ENCODE measurements at places on chromosomes 7 and 10.

DNA sequence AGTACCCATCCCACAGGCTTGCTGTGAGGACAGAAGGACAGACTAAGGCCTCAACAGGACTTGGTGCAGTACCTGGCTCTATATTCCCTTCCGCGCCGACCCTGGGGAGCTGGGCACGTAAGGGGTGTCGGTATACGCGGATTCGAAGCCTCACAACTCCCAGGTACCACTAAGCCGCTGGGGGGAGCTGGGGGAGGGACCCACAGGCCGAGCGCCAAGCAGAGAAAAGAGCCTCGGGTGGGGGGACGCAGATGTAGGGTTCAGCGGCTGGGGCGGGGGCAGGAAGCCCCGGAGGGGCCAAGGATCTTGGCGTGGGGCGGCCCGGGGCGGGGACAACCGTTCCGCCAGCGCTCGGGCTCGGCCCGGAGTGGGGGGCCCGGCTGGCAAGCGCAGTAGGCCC is 126.4 kb upstream of the ZNF746 start:
- peak; percentile 77 for DNase-seq

DNA sequence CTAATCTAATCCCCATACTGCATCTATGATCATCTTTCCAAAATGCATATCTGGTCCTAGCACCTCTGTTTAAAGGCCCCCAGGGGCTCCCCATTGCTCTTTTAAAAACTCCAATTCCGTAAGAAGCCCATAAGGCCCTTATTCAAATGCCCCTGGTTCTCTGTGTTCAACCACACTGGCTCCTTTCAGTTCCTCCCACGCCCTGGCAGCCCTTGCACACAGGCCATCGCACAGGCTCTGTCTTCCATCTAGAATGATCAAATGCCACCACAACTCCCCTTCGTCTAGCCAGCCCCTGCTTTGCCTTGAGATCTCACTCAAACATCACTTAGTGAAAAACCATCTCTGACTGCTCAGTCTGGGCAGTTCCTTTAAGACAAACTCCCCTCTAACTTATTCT is 112.9 kb upstream of the LYZL2 start:
- no peak for DNase-seq

DNA sequence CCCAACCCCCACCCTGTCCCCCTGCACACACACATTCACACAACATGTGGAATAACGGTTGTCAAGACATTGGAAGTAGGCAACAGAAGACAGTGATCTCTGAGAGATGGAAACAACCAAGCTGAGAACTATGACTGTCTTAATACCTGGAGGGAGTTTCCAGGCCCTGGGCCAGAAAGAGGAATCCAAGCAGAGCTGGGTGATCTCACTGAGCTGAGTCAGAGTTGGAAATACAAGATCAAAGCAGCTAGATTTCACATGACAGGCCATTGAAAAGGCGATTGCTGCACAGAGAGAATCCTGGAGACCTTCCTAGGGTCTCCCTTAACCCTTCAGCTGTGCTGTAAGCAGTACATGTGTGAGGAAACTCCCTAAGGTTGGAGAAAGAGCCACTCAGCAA is 165.8 kb upstream of the PRSS1 start:
- no peak for DNase-seq

- DNase-seq: no peak
Observed at GRCh38 chr10:60806921-60807320, 28.6 kb downstream of the CDK1 start.

- no peak for DNase-seq
Observed at GRCh38 chr7:55381189-55381588, 16.1 kb downstream of the LANCL2 start.

- DNase-seq: no peak
Observed at GRCh38 chr7:99106821-99107241, 37.1 kb downstream of the SMURF1 start.

GRCh38 chr7:81842361-81842760 is 72.5 kb upstream of the HGF start:
- no peak for DNase-seq

GRCh38 chr7:41107330-41107937 is 595.5 kb downstream of the INHBA start:
- DNase-seq: no peak

DNA sequence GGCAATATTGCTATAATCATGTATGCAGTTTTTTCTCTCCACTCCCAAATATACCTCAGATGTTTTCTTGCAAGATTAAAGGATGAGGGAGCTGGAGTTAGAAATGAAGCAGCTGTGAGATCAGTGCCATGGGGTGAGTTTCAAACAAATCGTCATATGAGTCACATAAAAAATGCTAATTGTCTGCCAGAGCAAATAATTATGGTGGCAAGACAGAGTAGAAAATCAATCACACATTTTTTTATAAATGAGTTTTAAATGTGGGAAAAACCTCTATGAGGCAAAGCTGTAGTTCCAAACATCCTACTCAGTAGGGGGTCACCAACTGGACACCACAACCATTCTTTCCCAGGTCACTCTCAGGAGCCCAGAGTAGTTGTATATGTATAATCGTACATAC is 55.3 kb downstream of the CH25H start:
- DNase-seq: no peak

- DNase-seq: no peak
Observed at GRCh38 chr7:39606941-39607340, 16.4 kb upstream of the RALA start.

- no peak for DNase-seq
Observed at GRCh38 chr7:84908196-84908793, 278.6 kb downstream of the SEMA3D start.

GRCh38 chr10:119205894-119206602 is 1.3 kb upstream of the GRK5 start:
- DNase-seq: peak; percentile 77

DNA sequence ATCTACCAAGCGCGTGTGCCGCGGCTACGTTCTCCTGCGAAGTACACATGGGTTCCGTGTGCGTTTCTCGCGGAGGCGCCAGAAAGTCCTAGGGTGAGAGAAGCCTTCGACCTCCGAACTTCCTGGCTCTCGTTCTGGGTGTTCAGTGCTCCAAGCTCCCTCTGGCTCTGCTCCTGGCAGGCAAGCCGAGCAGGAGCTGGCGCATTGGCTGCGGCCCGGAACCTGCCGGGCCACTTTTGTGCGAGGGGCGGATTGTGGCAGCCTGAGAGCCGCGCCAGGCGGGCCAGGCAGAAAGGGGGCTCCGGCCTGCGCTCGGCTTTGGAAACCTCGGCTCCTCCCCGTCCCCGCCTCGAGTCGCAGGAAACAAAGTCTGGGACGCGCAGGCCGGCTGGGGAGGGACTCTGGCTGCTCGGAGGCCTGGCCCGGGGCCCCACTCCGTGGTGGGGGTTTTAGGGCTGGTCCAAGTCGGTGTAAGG is 9.6 kb downstream of the EMX2 start:
- no peak for DNase-seq

Measured in Karpas-422 (cell line).